Activated CD8-positive, alpha-beta memory T cell treated with anti-CD3 and anti-CD28 coated beads for 48 hours (primary cell): ENCODE measurements at places on chromosomes 11 and 22.

GRCh38 chr11:84310268-84310667 is 1024.1 kb upstream of the CCDC90B start:
- DNase-seq, result no peak

DNA sequence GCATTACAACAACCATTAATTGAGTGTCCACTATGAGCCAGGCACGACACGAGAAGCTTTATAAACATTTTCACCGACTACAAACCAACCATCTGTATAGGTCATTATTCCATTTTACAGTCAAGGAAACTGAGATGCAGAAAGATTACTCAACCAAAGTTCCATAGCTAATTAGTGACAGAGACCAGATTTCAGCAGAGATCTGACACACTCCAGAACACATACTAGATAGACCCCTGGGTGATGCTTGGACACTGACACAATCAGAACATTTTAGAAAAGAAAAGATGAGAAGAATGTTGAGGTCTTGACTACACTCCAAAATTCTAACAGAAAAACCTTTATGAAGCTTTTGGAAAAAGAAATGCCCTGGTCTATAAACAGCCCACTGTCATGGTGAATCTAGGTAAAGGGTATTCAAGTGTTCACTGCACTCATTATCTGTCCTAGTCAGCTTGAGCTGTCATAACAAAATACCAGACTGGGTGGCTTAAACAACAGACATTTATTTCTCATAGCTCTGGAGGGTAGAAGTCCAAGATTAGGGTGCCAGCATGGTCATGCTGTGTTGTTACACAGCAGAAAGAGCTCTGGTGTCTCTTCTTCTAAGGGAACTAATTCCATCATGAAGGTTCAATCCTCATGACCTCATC is 89.0 kb downstream of the RELT start:
- no peak for DNase-seq

DNA sequence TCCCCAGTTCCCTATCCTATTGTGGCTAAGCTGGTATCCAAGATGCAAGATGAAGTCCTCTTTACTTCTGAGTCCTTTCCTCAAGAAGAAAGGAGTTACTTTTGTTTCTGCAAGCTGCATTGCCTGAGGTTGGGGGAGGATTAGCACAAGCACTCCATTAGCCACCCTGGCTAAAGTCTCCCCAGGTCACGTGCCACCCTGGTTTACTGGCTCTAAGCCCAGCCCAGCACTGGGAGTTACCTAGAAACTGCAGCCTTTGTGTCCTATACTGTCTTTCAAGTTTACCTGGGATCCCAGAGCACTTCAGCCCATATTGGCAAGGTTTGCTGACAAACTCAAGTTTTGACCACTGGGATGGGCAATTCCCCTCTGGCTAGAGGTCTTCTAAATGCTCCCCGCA is 78.4 kb upstream of the DBX1 start:
- DNase-seq, result no peak

DNA sequence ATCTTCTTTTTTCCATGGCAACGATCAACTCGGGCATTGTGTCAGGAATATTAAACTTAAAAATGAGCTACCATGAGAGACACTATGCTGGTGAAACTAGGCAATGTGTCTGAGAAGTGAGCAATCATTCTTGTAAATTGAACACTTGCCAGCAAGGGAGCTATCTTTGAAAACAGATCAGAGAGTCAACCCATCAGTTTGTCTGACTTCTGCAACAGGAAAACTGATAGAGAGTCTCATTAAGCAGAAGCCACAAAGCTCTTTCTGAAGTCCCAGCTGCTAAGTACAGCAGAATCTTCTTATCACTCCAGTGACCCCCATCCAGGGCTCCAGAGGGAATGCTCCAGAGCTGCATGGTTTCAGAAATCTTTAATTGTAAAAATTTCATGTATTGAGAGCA is 114.7 kb downstream of the MSANTD4 start:
- DNase-seq, result no peak

DNA sequence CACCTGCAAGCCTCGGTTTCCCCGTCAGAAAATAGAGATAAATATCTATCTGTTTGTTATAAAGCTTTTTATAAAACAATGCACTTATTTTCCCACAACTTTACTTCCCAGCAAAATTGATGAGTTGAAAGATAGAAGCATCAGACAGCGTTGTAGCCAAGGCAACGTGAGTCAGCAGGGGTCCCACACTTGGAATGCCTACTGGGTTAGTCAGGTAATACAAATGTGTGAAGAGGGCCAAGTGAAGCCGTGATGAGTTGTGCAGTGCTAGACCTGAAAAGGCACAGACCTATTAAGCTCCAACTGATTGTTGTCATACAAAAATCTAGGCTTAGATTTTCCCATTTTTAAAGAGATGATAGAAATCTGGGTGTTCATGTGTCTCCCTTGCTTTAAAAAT is 118.7 kb downstream of the PGR start:
- no peak for DNase-seq

DNA sequence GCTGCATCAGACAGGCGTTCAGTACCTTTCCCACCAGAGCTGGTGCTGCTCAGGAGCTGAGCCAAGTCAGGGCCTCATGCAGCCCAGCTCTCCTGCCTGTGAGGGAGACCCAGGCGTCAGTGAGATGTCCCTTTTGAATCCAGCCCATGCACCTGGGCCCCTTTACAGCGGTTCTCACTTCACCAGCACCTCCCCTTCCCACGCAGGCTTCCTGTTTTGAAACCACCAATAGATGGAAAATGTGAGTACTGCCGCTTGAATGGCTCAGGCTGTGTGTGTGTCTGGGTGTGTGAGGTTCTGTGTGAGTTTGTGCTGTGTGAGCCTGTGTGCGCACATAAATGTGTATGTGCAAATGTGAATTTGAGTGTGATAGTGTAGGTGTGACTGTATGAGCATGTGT is 88.4 kb downstream of the UBASH3B start:
- peak; percentile 62 for DNase-seq

GRCh38 chr11:62260261-62260953 is 9.6 kb upstream of the SCGB2A2 start:
- DNase-seq, result no peak

GRCh38 chr11:18282626-18283025 is 16.6 kb downstream of the SAA1 start:
- no peak for DNase-seq

DNA sequence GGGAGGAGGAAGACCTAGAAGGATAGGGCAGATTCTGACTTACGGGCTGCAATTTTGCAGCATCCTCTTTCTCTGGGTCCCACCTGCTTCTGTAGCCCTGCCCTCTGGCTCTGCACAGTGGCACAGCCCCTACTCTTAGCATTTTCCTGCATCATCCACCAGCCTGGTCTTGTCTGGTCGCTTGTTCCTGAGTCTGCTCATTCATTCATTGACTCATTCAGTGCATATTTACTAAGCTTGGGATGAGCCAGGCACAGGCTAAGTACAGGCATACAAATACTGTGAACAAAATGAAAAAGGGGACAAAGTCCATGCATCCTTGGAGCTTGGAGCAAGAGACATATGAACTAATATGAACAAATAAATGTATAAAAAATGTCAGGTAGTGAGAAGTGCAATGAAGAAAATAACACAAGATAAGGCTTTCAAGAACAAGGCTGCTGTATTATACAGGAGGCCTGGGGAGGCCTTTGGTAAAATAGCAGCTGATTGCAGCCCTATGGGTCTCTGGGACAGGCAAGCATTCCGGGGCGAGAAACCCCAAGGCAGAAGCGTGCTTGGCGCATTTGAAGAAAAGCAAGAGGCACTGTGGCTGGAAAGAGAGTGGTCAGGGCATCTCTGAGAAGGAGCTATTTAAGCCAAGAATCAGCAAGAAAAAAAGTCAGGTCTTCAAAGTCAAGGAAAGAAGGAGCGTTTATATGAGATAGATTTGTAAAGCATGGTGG is 108.0 kb upstream of the ALX4 start:
- DNase-seq, result no peak

DNA sequence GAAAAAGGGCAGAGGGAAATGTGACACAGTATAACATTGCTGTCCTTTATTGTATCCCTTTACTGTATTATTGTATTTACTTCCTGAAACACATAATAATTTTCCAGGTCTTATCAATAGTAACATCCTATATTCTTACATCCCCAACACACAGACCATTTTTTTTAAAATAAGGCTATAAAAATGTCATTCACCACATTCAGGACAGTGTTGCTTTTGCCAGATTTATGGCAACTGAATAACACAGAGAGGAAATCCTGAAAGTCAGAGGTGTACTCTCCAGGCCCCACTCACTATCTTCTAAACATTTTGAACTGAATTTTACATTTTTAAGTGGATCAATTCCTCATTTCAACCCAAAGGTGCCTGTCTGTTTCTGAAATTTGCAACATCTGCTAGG is 104.8 kb upstream of the MTMR2 start:
- DNase-seq, result no peak

- no peak for DNase-seq
Measured at GRCh38 chr11:112881461-112881860, 79.8 kb upstream of the NCAM1 start.

DNA sequence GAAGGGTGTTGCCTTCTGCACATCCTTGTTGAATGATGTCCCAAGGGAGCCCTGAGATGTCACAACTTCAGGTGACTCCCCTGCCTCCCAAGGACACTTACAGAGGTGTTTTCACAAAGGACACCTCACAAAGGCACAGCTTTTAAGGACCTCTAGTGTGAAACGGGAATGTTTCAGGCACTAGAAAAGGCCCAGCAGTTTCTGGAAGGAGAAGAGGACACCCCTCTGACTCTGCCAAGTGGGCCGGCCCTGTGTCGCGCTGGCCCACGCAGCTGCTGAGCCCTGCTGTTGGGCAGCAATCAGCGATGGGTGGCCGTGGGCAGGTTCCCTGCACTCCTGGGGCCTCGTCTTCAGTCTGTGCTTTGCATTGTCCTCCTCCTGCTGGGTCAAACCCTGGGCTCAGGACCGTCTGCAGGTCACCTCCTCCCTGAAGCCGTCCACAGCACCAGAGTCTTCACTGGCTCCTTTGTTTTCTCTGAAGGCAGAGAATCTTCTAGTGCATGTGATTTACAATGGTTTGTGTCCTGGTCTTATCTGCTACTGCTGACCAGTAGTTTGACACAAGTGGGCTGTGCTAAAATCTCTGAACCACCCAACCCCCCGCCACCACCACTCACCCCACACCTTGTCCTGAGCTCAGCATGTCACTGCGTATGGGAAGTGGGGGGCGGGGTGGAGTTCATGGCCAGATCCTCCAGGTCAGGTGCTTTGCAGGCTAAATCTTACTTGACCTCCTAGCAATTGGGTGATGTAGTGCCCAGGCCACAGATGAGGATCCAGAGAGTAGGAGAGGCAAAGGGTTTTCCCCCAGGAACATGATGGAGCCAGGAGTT is 3.2 kb downstream of the LINC01488 start:
- no peak for DNase-seq

DNA sequence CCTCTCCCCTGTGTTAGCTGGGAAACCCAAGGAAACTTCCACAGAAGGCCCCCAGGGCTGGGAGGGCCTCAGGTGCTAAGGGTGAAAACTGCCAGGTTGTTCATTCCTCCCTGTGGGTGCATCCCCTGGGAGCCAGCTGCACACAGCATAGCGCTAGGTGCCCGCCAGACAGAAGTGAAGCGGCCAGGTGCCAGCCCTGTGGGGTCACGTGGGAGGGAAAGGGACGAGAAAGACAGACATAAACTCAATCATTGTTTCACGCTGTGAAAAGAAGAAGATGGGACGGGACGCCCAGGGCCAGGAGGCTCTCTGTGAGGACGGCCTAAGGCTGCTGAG is 31.6 kb upstream of the HMOX1 start:
- no peak for DNase-seq

DNA sequence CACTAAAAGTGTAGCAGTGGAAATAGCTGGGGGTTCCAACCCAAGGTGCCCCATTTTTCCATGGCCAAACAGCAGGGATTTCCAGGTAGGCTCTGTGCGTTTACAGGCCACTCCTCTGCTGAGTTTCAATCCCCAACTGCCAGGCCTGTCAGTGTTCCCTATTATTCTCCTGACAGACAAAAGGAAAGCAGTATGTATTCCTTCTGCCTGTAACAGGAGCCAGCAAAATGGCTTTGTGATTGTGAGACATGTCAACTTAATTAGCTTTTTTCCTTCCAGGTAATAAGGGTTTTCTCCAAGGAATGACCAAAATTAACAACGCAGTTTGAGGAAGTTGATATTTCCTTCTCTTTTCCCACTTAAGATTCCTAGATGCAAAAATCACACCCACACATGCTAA is 277.1 kb upstream of the MPPED2 start:
- no peak for DNase-seq
